ENCODE measurements at places on chromosomes 4 and X.

- DNase-seq: no peak
Measured at GRCh38 chr4:171186700-171187099, 626.5 kb upstream of the GALNTL6 start.

DNA sequence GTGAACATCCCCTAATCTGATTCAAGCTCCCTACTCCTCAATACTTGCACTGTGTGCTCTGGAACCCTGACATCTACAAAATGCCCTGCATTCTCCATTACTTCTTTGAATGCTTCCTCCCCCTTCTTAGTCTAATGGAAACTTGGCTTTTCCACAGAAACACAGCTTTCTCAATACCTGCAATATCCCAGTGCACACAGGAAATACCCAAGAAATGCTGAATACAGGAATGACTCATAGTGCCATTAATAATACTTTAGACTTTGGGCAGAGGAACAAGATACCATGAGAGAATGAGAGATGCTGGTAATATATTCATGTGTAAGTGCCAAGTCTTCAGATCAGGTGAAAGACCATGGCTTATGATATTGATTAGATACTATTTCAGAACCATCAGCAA lies 5.6 kb downstream of the QRFPR start:
- peak; percentile 1 for DNase-seq

DNA sequence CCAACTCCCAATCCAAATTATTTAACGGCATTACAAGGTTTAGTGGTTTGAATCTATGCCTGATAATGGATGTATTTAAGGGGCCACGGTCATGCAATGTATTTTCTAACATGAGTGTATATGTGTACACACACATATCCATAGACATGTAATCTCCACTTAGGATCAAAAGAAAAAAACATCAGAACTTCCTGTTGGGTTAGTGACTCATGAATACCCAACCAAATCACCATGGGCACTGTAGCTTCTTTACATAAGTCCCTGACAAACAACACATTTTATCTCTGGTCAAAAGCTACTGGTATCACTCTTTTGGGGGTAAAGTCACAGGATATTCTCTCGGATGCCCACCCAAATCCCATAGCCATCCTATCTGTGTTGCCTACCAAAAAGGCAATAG lies 36.5 kb upstream of the TFDP3 start:
- DNase-seq: peak; percentile 81

- no peak for DNase-seq
Measured at GRCh38 chr4:10703156-10703555, 18.6 kb upstream of the CLNK start.

- DNase-seq: no peak
Measured at GRCh38 chrX:36861601-36862000, 146.6 kb upstream of the FAM47C start.

DNA sequence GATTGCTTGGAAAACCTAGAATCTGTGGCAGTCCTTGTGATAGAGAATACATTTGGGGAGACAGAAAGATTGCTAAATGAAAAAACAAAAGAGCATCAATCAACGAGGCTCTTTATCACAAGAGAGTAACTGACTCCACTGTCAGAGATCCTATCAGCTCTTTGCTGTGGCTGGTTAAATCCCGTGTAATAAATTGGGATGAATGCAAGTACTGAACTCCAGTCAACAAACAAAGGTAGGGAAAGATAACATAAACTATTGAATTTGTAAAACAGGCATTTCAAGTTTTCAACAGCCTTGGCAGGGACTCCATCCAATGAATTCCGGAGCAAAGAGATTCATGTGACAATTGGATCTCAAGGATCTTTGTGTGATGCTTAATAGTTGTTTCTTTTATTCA lies 21.3 kb downstream of the MMRN1 start:
- DNase-seq: no peak

- DNase-seq: no peak
Measured at GRCh38 chrX:97402333-97402732, 518.6 kb downstream of the RPA4 start.

- DNase-seq: peak; percentile 11
Measured at GRCh38 chrX:115968436-115969252, 201.9 kb upstream of the AGTR2 start.

DNA sequence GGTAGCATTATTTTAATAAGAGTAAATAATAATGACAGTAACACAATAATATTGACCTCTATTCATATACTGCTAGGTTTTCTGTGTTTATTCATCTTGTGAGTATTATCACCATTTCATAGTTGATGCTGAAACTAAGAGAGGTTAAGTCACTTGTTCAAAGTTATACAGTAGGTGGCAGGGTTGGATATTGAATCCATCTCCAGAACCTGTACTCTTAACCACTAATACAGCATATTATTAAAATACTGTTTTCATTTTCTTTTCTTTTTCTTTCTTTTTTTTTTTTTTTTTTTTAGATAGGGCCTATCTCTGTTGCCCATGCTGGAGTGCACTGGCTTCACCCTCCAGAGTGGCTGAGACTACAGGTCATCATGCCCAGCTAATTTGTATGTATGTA lies 7.1 kb upstream of the ELF2 start:
- DNase-seq: no peak

GRCh38 chr4:43423276-43423675 lies 530.8 kb downstream of the GRXCR1 start:
- DNase-seq: no peak

- DNase-seq: no peak
Measured at GRCh38 chr4:4499438-4500123, 42.3 kb downstream of the STX18 start.

- DNase-seq: peak; percentile 72
Measured at GRCh38 chr4:6693231-6694176, at the start of gene S100P. Gene S100P (plus strand): TSS chr4:6693878. CDS start chr4:6693933, 55 bp downstream.

DNA sequence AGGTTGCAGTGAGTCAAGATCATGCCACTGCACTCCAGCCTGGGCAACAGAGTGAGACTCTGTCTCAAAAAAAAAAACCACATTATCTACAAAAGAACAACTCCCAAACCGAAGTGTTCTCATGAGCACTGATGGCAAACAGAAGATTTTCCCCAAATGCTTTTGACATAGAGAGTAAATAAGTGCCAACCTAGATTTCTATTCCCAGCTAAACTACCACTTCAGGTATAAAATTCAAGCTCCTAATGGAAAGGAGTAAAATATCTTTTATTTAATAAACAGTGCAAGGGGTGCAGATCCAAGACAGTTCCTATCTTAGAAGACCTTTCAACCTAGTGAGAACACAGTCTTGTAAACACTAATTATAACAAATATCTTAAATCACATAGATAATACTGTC lies 170.3 kb downstream of the TENM3 start:
- DNase-seq: no peak

- DNase-seq: no peak
Measured at GRCh38 chr4:109816082-109816442, 500 bp downstream of the GAR1 start.

DNA sequence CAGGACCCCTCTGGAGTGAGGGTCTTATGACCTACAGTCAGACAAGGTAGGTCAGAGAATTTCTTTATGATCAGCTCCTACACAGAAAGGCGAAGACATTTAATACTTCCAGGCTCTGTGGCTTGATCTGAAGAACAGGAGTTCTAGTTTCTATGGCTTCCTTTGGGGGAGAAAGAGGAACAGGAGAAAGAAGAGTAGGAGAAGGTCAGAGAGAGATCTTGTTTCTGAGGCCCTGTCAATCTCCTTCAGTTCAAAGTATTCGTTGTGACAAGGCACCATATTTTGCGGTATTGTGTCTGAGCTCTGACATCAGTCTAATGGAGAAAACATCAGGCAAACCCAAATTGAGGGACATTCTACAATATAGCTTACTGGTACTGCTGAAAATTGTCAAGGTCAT lies 16.7 kb downstream of the TMSB4X start:
- DNase-seq: no peak

GRCh38 chrX:43682726-43683125 lies 26.6 kb downstream of the MAOA start:
- no peak for DNase-seq

DNA sequence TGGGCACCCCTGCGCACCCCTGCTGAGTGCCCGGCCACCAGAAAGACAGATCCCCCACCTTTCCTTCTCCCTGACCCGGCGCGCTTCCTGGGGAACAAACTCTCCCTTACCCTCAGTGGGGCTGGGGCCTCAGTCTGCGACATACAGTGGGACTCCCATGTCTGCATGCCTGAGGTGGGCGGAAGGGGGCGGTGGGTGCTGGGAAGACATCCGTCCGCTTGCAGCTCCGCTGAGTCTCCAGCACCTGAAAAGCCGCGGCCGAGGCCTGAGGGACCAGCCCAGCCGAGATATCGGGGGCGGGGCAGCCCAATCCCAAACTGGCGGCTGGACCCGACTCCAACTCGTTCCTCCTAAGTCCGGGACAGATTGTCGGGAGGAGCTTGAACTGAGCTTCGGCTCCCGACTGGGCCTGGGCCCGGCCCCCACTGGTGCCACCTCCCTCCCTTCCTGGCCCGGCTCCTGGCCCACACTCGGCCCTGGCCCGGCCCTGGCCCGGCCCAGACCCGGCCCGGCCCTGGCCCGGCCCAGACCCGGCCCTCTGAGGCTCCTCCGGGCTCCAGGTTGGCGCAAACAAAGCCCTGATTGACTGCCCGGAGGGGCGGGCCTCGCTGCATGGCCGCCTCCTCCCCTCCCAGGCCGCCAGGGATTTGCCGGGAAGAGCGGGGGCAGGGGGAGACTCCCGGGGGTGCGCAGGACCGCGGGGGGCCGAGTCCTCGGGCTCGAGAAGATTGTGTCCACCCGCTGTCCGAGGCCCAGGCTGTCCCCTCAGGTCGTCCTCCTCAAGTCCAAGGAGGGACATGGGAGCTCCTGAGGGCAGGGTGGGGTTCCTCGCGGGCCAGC lies 877 bp upstream of the SLC16A2 start:
- peak; percentile 36 for DNase-seq

GRCh38 chr4:94127707-94128328 lies 79.8 kb upstream of the SMARCAD1 start:
- peak; percentile 54 for DNase-seq

DNA sequence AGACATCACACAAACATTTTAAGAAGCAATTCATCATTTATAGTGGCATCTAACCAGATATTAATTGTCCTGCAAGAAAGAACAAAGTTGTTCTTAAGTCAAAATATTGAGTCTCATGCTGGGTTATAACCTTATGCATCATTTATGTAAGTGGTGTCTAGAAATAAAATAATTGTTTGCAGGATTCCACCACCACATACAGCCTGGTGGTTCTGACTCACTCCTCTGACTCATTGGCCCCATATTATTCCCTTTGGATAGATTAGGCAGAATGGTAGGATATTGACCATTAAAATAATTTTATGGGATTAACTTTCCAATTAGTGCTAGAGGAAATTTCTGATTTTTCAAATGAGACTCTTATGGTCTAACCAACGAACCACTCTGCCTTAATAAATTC lies 384.5 kb downstream of the GRXCR1 start:
- no peak for DNase-seq

DNA sequence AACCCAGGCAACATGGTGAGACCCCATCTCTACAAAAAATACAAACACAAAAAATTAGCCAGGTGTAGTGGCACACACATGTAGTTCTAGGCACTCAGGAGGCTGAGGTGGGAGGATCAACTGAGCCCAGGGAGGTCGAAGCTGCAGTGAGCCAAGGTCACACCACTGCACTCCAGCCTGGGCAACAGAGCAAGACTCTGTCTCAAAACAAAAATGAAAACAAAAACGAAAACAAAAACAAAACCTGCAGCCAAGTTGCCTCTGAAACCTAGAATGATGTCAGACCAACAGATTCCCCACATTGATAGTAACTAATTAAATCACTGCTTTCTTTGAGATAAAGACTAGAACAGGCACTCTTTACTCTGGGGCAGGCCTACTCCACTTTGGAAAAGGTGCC lies 104.5 kb downstream of the AMELX start:
- DNase-seq: no peak

- DNase-seq: no peak
Measured at GRCh38 chr4:114399105-114399504, 199.5 kb upstream of the UGT8 start.

DNA sequence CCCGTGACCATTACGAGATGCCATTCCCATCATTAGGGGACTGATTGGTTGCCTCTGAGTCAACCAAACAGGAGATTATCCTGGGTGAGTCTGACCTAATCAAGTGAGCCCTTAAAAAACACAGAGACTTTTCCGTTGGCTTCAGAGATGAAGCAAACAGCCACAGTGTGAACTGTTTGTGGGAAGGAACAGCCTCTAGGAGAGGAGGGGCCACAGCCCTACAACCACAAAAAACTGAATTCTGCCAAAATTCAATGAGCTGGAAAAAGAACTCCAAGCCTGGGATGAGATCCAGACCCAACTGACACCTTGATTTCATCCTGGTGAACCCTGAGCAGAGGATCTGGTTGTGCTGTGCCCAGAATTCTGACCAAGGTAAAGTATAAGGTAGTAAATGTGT lies 31.3 kb upstream of the TBL1X start:
- no peak for DNase-seq

DNA sequence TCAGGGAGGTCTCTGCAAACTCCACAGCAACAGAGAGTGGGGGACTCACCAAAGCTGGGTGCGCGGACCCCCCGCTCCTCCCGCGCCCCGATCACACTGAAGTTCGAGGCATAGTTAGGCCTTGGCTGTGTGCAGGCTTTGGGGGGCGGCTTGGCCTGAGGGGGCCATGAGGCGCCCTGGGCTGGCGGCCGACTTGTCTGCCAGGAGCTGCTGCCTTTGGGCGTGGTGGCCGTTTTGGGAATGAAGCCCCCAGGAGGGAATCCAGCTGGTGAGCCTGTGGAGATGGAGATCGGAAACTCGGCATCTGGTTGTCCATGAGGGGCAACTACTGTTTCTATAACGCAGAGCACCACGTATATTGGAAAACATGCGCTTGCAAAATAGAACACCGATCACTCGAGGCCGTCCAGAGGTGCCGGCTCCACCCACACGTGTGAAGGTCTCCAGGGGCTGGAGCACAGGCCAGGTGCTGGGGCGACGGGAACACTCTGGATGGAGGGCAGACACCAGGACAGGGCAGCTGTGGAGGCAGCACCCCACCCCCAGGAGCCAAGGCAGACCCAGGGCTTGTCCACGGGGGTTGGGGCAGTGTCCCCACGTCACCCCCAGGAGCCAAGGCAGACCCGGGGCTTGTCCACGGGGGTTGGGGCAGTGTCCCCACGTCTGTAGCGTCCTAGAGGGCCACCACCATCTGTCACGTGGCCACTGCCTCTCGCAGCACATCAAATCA lies 25.9 kb upstream of the CPLX1 start:
- DNase-seq: no peak

DNA sequence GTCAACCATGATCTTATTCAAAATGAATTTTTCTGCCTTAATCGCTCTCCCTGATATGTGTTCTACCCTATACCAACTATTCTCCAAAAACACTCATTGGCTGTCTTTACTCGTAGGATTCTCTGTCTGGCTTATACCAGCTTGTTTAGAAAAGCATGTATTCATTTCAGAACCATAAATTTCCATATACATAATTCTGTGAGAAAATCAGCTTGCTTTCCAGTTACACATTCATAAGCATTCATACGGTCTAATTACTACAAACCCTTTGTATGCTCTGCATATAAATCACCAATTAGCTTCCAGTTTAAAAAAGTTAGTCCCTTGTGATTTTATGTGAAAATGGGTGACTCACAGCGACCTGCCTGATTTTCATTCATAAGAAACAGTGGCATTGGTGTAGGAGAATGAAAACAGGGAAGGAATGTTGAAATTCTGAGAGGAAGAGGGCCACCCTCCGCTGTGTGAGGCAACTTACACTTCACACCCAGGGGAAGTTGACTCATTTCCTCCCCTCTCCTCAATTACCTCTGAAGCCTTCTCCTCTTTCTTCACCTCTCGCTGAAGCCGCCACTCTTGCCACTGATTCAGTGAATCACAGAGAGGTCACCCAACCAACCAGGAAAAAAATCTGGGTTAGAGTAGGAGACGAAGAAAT lies 63.3 kb downstream of the MEPE start:
- peak; percentile 30 for DNase-seq

- no peak for DNase-seq
Measured at GRCh38 chrX:152901816-152902501, 4.1 kb downstream of the ZNF185 start.

Data from SW480 (cell line).